NCI-H1417 treated with DMSO at 0.1 percent for 48 hours (cell line): ENCODE measurements at places on chromosomes 5 and 9.

DNA sequence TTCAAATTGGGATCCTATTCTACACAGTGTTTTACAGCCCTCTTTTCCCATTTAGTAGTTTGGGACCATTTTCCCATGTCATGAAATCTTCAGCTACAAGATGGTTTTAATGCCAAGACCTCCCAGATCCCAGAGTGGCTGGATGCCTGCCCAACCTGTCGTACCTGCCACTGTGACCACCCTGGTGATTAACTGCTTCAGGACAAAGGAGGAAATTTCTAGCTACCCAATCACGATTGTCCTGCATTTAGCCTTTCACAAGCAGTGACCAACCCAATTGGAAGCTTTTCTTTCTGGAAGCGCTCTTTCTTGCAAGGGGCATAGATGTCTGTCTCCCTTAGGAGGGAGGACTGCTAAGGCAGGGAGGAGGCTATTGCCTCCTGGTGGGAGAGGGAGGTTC, 13.8 kb downstream of the IL9 start:
- no peak for DNase-seq

DNA sequence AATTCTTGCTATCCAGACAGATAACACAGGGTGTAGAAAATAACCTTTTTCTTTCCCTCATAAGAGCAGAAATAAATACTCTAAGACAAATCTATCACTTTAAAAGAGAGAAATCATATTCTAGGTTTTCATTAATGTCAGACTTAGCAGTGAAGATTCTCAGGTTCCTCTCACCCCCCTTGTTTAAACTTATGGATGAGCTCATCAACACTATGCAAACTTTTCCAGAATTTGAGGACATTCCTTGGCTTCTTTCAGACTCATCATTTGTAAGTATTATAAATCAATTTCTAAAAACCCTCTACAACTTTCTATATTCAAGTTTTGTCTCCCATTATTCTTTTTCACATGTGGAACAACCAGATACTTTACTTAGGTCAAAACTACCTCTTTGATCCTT, 374.9 kb upstream of the TRPC7 start:
- DNase-seq, result no peak

DNA sequence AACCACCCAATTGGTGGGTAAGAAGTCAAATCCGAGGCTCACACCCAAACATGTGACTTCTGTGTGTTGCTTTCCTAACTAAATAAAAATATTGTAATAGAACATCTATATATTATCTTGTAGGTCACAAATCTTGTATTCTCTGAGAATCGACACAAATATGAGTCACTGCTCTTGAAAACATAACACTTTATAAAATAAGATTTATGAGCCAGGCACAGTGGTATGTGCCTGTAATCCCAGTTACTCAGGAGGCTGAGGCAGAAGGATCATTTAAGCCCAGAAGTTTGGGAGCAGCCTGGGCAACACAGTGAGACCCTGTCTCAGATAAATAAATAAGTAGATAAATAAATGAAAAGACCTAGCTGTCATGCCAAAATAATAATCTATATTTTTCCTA, 624.1 kb downstream of the ANXA1 start:
- DNase-seq, result no peak

- no peak for DNase-seq
Measured at GRCh38 chr9:135145312-135145711, 57.8 kb downstream of the OLFM1 start.

- DNase-seq, result no peak
Measured at GRCh38 chr5:124948062-124948753, 201.8 kb upstream of the ZNF608 start.

DNA sequence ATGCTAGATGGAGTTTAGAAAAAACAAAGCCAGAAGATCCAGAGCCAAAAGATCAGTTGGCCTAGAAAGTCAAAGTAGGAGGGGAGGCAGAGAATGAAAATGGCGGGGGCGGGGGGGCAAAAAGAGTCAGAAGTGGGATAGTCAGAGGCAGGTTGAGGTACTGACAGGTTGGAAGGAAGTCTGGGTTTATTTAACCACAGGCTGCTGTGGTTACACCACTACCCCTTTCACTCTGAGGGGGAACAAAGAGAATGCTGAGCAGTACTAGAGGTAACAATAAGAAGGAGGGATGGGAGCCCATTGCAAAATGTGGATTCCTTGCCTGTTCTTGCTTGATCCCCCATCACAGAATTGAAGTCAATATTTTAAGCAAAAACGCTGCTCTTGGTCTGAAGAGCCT, 111.8 kb downstream of the CAVIN4 start:
- DNase-seq, result no peak

- no peak for DNase-seq
Measured at GRCh38 chr5:135157421-135158313, 123.6 kb upstream of the PITX1 start.

DNA sequence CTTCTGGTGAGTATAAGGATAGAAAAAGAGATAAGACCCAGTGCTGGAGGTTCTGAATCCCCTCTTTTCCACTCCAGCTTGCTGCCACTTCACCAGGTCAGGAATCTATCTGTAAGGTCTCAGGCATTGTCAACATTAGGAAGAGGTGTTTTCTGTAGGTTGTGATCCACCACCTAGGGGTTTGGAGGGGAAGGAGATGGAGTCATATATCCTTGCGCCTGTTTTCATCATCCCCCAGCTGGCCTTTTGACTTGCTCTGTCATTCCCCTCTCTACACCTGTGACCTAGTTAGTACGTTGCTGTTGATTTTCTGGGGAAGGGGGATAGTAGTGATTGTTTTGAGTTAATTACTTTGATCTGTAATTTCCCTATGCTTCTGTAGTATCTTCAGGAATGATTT, 20.5 kb downstream of the SPINK5 start:
- no peak for DNase-seq

GRCh38 chr5:31823472-31823871, 184.5 kb downstream of the PDZD2 start:
- no peak for DNase-seq

- DNase-seq, result no peak
Measured at GRCh38 chr5:131196331-131196730, 25.6 kb downstream of the LYRM7 start.

- no peak for DNase-seq
Measured at GRCh38 chr5:59727186-59727585, 166.3 kb downstream of the PDE4D start.

- no peak for DNase-seq
Measured at GRCh38 chr5:997001-997474, 11.6 kb upstream of the NKD2 start.

DNA sequence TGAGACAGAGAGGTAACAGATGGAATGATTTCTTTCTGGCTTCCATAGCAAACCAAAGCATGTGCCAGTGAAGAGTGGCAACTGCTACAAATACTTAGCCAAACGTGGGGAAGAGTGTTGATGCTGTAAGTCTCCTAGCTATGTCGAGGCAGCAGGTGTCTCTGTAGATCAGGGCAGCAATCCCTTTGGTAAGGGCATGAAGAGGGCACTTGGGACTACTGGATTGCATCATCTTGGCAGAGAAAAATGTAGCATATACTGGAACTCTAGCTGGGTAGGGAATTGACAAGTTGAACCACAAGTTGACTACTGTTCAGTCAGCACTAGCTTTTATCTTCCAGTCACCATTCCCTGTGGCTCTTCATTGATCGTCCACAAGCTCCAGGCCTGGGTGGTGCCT, 75.8 kb downstream of the GHR start:
- no peak for DNase-seq

DNA sequence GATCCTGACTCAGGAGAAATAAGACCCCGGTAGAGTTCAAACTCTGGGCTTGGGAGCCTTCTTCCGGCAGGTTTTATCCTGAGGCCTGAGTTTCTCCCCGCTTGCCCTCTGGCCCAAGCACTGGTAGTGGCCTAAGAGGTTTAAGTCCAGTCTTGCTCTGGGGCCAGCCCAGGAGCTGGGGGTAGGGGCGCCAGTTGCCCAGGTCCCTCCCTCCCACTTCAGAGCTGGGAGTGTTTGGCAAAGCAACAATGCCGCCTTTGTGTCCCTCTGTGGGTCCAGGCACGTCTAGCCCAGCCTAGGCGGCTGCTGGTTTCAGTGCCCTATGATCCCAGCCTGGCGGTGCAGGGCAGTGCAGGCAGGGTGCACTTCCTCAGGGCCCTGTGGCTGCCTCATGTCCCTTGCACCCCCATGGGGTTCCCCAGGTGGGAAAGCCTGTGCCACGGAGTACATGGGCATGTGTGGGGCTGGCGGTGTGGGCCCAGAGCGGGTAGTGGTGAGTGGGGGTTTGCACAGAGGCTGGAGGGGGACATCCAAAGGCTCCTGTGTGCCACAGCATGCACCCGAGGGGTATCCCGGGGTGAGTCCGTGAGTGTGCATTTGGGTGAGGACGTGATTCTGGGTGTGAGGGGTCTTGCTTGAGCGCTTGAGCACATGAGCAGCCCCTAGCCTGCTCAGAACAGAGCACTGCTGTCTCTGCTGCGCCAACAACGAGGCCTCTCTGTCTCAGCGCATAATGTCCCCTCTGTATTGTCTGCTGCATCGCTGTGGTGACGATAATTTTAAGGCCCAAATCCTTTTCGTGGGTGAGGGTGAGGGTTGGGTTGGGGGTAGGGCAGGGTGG, 61.7 kb upstream of the PSD2 start:
- no peak for DNase-seq

- DNase-seq, result no peak
Measured at GRCh38 chr5:53386341-53386740, 94.1 kb upstream of the FST start.

DNA sequence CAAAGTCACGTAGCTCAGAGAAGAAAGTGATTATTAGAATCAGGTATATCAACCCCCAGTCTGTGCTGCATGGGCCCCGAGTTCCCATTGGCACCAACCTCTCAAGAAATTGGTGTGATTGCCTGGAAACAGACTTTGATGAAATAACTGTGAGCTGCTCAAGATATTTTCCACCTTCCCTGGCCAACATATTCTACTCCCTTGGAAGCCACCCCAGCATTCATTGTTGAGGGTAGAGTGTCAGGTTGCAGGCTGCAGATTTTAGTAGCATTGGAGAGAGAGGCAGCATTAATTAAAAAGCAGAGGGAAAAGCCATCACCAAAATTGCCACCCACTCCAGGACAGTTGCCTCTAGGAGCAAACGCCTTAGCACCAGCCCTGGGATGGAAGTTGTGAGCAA, 154.2 kb upstream of the TNPO1 start:
- DNase-seq, result no peak

- no peak for DNase-seq
Measured at GRCh38 chr9:136845465-136846260, 3.4 kb downstream of the AJM1 start.

GRCh38 chr5:85159395-85159794, 774.7 kb upstream of the EDIL3 start:
- DNase-seq, result no peak

DNA sequence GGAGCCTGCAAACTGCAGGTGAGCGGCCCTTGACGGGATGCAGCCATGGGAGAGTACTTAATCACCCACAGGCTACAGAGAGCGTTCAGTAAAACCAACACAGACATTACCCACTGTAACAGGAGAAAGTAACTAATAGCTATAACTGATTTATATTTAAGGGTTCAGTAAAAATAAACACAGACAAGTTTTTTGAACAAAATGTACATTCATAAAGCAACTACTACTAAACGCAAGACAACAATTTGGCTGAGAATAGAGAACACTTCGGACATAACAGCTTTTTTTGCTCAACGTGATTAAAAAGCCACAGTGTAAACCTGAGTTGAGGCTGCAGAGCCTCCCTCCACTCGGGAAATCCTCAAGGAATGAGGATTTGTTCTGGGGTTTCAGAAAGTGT, 61.7 kb downstream of the LIFR start:
- DNase-seq, result peak; percentile 12

DNA sequence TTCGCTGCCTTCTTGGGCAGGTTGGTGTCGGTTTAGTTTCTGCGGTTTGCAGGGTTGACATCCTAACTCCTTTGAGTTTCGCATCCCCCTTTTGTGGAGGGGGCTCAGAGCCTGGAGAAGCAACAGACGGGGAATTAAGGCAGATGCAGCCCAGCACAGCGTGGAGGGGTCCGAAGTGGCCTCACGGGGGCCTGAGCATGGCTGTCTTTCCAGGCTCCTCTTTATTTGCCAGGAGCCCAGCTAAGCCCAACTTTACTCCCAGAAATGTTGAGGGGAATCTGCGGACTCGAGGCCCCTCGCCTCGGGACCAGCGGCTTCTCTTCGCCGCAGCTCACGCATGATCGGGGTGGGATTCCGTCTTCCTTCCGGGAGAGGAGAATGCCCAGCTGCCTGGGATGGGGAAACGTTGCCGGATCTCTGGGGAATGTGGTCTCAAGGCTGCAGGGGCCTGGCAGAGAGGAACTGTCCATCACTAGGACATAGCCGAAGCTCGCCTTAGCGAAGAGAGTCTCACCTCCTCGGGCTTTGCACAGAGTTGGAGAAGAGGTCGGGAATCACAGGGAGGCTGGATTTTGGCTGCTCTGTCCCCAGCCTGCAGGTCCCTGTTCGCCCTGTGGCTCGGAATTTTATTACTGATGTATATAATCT, 1.3 kb downstream of the RAI14 start:
- no peak for DNase-seq

GRCh38 chr9:121708768-121709488, 57.5 kb downstream of the DAB2IP start:
- DNase-seq, result no peak

DNA sequence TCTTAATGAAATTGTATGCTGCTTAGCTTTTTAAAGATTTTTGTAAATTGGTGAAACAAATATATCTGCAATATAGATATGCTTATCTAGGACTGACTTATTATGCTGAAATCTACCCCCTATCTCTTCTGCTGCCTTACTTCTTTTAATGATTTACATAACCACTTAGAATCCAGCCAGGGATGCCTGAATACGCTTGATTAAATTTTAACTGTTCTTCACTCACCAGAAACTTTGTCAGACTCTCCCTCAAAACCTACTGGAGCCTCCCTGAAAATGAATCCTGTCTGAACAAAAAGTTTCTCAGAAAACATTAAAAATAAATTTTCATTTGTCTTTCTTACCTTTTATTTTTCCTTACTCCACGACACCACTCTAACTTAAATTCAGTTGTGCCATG, 111.7 kb downstream of the ST8SIA4 start:
- no peak for DNase-seq

DNA sequence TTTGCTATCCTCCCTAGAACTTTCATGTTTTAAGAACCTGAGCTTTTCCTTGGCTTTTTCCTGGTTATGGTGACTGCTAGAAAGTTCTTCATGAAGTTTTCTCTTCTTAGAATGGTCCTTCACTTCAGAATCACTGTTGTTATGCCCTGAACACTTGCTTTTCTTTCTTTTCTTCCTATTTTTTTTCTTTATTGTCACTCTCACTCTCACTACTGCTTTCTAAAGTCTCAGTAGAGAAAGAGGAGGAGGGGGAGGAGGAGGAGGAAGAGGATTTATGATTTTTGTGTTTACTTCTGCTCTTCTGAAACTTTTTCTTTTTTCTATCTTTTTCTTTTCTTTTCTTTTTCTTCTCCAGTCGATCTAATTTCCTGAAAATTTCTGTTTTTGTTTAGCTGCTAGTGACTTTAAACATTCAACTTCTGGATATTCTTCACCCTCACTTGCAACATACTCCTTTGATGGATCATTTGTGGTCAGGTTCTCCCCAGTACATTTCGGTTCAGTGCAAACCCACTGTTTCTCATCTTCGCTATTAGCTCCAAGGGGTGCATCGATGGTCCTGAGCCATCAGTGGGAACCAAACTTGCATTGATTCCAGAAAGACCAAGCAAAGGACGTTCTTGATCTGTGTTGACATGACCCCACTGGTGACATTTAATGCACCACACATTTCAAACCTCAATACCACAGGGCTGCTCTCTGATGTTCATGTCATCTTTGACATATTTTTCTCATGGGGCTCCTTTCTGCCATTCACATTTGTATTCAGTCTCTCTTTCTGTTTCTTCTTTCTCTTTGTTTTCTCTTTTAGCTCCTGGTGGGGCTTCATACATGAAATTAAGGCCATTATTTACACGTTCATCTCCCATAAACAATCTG, 81.6 kb upstream of the HAND1 start:
- DNase-seq, result no peak

- no peak for DNase-seq
Measured at GRCh38 chr5:460273-460625, 17.3 kb downstream of the EXOC3 start.
